ENCODE measurements at places on chromosomes 1 and 21. TPM values are rescaled to one million over a fixed set of nuclear protein-coding genes. Genes with fewer than 3 reads are reported as not detected.

DNA sequence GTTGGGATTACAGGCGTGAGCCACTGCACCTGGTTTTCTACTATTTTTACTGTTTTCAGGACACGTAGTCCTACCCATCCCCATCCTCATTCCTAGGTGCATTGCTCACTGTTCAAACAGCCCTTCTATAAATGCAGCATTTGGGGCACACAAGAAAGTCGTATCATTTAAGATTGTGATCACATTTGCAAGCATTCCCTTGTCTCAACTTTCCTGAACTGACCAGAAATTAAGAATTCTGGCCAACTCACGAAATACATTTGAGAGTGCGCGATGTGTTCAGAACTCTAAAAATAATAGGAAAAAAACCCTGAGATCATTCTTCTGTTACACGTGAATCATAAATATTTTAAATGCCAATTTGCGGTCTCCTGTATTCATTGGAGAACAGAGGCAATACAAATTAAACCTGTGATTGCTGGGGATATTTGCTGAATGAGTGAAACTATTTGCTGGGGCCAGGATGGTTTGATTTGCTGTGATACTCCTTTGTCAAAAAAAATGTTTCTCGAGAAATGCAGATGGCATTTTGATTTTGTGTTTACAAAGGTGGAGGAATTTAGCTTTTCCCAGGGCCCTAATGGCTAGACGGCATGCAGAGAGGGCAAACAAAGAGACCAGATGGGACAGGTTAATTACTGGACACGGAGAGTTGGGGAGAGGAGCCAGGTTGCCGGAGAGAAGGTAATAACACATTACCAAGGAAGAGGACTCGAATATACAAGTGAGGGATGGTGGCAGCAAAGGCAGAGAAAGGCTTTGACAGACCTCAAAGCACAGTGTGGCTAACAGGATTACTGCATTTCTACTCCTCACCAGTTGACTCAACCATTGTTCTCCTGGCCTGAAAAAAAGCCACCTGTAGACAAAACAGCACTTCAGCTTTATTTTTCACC, 38.4 kb downstream of the STPG1 start:
- DNase-seq: no peak

The ANKRD35 gene
- 12.9 TPM for total RNA-seq

DNA sequence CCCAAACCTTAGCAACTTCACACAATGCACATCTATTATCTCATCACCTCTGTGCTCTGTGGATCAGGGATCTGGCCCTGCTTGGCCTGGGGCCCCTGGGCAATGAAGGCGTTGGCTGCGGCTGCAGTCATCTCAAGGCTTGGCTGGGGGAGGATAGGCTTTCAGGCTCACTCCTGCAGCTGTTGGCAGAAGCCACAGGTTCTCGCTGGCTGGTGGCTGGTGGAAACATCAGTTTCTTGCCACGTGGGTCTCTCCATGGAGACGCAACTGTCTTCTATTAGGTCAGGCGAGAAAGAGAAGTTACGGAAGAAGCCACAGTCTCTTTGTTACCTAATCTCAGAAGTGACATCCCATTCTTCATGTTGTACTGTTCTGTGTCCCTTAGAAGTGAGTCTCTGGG, 3.6 kb upstream of the NPPA start:
- DNase-seq: no peak

GRCh38 chr1:162672622-162673260, 40.5 kb downstream of the DDR2 start:
- DNase-seq: no peak

GRCh38 chr21:39288987-39289386, 24.4 kb downstream of the BRWD1 start:
- no peak for DNase-seq

GRCh38 chr1:114258633-114259032, 105.0 kb upstream of the SYT6 start:
- no peak for DNase-seq

The ERG gene
- total RNA-seq: 11.9 TPM

The KRTAP19-8 gene
- total RNA-seq: not detected

DNA sequence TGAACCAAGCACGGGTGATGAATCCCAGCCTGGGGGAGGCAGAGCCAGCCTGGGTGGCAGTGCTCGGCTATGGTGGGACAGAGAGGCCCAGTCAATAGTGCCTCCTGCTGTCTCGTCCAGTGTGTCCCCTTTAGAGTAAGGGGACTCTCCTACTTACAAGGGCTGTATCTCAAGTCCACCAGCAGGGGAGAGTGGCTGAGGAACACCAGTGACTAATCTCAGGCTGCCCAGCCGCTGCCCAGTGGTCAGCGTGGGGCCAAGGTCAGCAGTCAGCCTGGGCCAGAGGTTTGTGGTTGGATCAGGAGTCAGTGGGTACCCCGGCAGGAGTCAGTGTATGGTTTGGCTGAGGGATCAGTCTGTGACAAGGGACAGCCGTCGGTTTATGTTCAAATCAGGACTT, 109.2 kb upstream of the RUNX3 start:
- no peak for DNase-seq

GRCh38 chr1:85575363-85575995, 5.1 kb upstream of the CCN1 start:
- no peak for DNase-seq

DNA sequence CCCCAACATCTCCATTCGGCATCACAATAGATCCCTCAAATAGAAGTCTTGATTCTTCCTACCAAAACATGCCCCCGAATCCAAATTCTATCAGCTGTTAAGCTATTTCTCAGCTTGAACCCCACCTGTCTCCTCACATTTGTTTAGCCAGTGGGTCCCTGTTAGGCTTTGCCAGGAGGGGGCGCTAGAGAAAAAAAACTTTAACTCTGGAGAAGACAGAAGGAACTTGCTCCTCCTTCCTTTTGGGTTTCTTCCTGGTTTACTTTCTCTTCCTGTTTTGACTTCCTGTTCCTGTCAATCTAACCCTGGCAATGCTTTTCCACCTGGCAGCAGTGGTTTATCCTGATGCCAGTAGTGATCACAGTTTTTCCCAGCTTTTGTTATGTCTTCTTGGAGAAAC, 95.6 kb upstream of the KCNK1 start:
- no peak for DNase-seq

GRCh38 chr1:87521452-87521851, 192.8 kb downstream of the LMO4 start:
- DNase-seq: no peak

The ALPL gene
- total RNA-seq: 4.0 TPM

The OR2T8 gene
- total RNA-seq: not detected

DNA sequence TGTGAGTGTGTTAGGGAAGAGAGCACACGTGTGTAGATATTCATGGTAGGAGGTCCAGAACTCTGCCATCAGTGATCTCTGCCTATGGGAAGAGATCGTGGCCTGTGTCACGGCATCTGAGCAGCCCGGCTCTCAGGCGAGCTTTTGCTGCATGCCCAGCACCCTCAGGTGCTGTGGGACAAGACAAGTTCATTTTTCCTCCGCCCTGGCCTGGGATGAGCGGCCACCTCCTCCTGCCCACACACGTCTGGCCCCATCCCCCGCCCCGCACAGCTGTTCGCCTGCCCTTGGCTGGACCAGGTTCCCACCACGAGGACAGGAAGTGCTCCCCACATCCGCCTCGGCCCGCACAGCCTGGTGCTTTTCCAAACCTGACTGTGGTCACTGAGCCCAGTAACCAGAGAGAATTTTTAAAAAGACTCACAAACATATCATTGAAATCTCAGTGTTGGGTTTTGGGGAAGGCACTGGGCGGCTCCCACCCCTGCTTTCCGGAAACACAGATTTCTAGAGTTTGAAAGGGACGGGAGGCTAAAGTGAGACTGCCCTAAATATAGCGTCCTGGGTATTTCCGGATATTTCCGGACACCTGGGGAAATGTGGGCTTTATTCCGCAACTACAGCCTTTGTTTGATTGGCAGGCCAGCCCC, 18.0 kb downstream of the BMP8A start:
- no peak for DNase-seq

Measured in skin of body (tissue), 3 donors.